Ascending aorta (tissue), 2 donors: ENCODE measurements at places on chromosomes 7 and 10.

DNA sequence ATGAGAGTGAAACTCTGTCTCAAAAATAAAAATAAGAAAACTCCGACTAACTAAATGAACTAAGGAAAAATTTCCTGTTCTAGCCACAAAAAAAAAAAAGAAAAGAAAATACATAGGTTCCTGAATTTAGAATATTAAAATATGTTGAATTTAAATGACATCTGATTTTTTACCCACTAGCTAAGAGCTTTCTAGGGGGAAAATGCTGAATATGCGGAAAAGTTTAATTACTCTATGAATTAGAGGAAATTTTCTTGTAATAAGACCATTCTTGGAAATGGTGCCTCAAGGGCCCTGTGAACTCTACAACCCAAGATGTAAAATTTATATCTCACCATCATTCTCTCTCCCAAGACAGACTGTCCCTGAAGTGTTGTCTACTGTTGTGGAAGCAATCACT, 165.0 kb upstream of the CALN1 start:
- H3K27me3 ChIP-seq, result no peaks in the 10 kb centered on the region
- H3K4me3 ChIP-seq, result no peak overlapping the region
- no peaks in the 10 kb centered on the region for H3K4me1 ChIP-seq
- no peak for DNase-seq

GRCh38 chr7:50560865-50561351, 4.3 kb downstream of the DDC start:
- no peaks in the 10 kb centered on the region for H3K27me3 ChIP-seq
- no peak for DNase-seq
- H3K27ac ChIP-seq, result no peak overlapping the region
- no peaks in the 10 kb centered on the region for H3K4me1 ChIP-seq
- H3K4me3 ChIP-seq, result no peak overlapping the region
- H3K36me3 ChIP-seq, result no peaks in the 10 kb centered on the region

DNA sequence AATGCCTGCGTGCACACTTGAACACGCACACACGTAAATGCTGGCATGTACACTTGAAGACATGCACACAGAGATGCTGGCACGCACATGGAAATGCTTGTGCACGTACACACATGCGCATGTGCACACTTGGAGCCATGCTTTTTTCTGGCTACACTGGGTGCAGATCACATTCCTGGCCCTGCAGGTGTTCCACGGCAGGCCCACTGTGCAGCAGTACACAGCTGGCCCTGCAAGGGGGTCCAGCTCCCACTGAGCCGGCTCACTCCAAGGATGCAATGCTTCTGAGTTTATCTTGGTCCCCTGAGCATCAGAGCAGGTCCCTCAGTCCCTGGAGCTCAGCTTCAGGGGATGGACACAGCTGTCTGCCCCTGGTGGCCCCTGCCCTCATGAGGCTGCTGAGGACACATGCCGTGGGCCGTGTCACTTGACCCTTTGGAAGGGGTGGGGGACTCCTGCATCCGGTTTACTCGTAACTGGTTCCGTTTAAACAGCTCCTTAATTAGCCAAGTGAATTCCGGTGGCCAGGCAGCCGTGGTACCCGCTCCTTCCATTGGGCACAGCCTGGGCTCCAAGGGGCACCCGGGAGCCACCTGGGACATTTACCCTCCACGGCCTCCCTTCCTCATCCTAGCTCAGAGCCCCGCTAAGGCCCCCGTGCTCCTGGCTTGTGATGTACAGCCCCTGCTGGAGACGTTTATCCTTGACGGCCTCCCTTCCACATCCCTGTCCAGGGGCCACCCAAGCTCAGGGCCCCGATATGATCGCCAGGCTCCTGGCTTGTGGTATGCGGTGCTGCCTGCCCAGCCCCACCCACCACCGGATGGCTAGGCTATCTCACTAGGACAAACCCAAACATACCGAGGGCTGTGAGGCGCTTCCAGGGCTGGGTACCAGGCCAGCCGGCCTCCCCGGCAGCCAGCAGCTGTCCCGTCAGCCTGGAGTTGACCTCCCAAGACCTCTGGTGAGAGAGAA, 39.5 kb upstream of the DPYSL4 start:
- no peak for DNase-seq
- H3K4me1 ChIP-seq, result no peaks in the 10 kb centered on the region
- H3K4me3 ChIP-seq, result no peak overlapping the region
- H3K27me3 ChIP-seq, result no peaks in the 10 kb centered on the region
- H3K27ac ChIP-seq, result no peak overlapping the region

DNA sequence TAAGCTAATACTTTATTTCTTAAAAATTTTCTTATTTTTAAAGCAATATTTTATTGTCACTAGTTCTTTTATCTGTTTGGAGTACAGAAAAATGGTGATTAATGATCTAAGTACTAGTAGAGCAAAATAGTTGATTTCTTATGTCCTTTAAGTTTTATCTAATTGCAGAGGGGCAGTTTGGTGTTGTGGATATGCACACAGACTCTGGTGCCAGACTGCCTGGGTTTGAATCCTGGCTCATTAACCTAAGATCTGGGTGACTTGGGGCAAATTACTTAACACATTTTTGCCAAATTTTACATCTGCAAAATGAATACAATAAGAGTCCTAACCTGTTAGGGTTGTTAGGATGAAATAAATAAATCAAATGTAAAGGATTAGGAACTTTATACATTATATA, 10.7 kb upstream of the PRPS1L1 start:
- H3K27ac ChIP-seq, result no peak overlapping the region
- no peaks in the 10 kb centered on the region for H3K27me3 ChIP-seq
- no peak for DNase-seq
- H3K4me3 ChIP-seq, result no peak overlapping the region
- no peaks in the 10 kb centered on the region for H3K36me3 ChIP-seq
